CD8-positive, alpha-beta memory T cell (primary cell): ENCODE measurements at places on chromosomes 16 and 17.

DNA sequence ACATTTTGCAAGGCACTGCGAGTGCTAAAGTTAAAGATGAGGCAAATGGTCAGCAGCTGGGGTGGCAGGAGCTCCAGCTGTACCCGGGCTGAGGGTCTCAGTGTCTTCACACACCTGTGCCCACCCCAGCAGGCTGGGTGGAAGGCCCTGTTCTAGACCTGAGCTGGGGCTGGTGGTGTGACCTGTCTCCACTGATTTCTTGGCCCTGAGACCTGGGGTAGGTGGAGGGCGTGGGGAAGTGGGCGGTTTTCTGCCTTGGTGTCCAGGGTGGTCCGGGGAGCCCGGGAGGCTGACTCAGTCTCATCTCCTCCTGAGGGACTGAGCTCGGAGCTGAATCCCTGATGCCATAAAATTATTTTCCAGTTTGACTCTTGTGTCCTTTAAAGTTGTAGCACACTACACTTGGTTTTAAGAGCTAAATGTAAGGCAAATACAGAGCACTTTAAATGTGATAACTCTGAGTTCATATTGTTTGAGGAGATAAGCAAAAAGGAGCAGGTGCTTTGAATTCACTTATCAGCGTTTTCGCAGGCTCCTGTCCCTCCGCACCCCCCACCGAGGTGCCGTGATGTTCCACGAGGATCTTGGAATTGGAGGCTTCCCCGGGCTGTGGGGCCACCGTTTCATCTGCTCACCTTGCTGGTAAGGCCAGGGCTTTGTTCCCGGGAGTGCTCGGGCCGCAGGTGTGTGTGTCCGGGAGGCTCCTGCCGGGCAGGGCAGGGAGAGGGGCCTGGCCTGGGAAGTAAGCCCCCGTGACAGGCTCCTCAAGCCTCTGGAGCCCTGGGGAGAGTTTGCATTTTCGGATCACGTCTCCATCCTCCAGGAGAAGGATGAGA lies 117.0 kb downstream of the AATF start:
- no peak overlapping the region for H3K27ac ChIP-seq
- no peaks in the 10 kb centered on the region for H3K4me1 ChIP-seq
- no peak overlapping the region for H3K4me3 ChIP-seq

DNA sequence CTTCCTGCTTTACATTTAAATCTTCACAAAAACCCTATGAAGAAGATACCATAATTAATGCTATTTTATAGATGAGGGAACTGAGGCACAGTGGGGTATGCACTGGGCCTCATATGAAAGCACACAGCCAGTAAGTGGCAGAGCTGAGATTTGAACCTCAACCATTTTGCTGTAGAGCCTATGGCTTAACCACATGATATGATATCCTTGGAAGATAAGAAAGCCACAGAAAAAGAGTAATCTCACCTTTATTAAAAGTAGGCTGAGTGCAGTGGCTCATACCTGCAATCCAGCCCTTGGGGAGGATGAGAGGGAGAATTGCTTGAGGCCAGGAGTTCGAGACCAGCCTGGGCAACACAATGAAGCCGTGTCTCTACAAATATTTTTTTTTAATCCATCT lies 15.0 kb upstream of the TOB1 start:
- H3K27ac ChIP-seq = no peak overlapping the region
- no peaks in the 10 kb centered on the region for H3K27me3 ChIP-seq
- DNase-seq = no peak
- no peaks in the 10 kb centered on the region for H3K36me3 ChIP-seq

DNA sequence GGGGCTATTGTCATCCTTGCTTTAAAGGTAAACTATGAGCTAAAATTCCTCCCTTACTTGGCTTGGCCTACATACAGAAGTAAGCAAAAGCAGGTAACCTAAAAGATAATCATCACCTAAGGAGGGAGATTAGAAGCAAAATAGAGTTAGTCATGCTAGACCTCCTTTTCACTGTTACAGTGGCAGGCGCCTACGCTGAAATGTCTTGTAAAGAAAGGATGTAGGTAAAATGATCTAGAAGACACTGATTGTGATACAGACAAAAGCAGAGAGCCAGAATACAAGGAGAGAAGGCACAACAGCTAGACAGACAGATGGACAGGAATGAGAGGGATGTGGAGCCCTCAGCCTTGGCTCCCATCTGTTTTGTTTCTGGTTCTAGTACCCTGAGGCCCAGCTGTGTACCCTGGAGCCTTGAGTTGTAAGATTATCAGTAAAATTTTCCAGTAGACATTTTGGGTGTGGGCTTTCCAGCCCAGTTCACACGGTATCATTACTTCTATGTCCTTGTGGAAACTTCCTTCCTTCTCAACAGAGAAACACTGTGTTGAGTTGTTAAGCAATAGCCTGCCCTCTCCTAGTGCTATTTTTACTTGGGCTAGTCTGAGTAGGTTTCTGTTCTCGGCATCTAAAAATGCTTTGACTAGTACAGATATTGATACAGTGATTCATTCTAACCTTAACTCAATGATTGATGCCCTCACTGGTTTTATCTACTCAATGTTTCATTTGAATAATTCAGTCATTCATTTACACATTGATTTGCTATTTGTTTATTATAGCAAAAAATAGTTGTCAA lies 7.7 kb upstream of the C16orf78 start:
- DNase-seq = no peak
- no peaks in the 10 kb centered on the region for H3K4me1 ChIP-seq
- no peaks in the 10 kb centered on the region for H3K27me3 ChIP-seq
- no peaks in the 10 kb centered on the region for H3K36me3 ChIP-seq

DNA sequence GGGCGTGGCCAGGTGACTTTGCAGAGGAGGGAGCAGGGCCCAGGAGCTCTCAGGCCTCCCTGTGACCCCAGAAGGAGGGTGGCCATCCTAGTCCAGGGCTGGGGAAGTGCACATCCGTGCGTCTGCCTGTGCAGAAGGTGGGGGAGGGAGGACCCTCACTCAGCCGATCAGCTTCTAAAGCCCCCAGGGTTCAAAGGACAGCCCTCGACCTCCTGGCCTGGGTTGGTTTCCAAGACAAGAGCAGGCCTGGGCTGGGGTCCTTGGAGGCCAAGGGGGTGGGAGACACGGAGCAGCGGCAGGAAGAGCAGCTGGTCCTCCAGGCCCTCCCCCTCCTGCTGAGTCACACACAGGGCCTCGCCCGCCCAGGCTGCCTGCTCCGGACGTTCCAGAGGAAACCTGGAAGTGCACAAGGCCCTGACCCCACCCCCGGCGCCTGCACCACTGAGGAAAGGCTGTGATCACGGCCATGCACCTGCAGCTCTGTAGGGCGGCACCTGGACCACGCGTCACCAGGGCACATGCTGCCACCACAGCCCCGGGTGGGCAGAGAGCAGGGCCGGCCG lies 67.1 kb upstream of the ZNF469 start:
- H3K27me3 ChIP-seq = no peaks in the 10 kb centered on the region
- no peak overlapping the region for H3K27ac ChIP-seq
- no peak overlapping the region for H3K4me3 ChIP-seq

DNA sequence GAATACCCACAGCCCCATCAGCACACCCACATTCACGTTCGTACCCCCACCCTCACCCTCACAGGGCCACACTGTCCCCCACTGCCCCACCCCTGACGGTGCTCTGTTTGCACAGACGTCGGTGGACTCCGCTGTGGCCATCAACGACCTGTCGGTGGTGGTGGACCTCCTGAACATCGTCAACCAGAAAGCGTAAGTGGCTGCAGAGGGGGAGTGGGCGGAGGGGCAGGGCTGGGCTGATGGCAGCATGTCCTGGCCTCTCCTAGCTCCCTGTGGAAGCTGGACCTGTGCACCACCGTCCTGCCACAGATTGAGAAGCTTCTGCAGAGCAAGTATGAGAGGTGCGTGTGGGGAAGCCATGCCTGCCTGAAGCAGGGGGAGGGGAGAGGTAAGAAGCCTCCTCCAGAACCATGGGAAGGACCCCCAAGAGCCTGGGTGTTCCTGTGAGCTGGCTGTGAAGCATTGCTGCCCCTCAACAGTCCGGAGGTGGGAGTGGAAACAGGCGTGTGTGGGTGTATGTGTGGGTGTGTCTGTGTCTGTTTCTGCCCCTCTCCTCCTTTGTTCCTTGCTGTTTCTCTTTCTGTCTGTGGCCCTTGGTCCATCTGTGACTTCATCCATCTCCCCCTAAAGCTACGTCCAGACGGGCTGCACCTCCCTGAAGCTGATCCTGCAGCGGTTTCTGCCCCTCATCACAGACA lies 20.3 kb downstream of the KATNB1 start:
- no peaks in the 10 kb centered on the region for H3K4me1 ChIP-seq
- no peaks in the 10 kb centered on the region for H3K36me3 ChIP-seq
- no peak overlapping the region for H3K27ac ChIP-seq
- no peak overlapping the region for H3K4me3 ChIP-seq
- H3K27me3 ChIP-seq = no peaks in the 10 kb centered on the region

DNA sequence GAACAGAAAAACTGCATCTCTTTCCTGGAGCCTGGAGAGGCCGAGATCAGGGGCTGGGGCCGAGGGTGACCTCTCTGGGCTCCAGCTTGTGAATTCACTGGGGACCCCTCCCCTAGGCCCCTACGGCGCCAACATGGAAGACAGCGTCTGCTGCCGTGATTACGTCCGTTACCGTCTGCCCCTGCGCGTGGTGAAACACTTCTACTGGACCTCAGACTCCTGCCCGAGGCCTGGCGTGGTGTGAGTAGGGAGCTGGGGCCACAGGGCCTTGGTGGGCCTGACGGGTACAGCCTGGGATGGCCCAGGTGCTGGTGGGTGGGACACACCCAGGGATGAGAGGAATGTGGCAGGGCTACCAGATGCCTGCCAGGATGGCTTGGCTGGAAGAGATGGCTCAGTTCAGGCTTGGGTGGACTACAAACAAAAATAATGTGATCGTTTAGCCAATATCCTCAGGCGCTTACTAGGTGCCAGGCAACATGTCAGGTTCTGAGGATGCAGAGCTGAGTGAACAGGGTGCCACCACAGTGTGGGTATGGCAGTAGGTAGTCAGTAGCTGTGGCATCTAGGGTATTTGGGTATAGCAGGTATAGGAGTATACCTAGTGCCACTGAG lies 1.8 kb downstream of the CCL22 start:
- no peaks in the 10 kb centered on the region for H3K36me3 ChIP-seq
- no peak overlapping the region for H3K4me3 ChIP-seq
- no peaks in the 10 kb centered on the region for H3K27me3 ChIP-seq
- no peak overlapping the region for H3K27ac ChIP-seq
- no peak for DNase-seq
- no peaks in the 10 kb centered on the region for H3K4me1 ChIP-seq

GRCh38 chr17:8060274-8060673 lies 21.4 kb downstream of the ALOX15B start:
- H3K27me3 ChIP-seq = peaks cover 21% of the 10 kb centered on the region
- no peak overlapping the region for H3K4me3 ChIP-seq
- DNase-seq = peak; percentile 63
- no peaks in the 10 kb centered on the region for H3K36me3 ChIP-seq
- no peak overlapping the region for H3K27ac ChIP-seq
- H3K4me1 ChIP-seq = peaks cover 9% of the 10 kb centered on the region

DNA sequence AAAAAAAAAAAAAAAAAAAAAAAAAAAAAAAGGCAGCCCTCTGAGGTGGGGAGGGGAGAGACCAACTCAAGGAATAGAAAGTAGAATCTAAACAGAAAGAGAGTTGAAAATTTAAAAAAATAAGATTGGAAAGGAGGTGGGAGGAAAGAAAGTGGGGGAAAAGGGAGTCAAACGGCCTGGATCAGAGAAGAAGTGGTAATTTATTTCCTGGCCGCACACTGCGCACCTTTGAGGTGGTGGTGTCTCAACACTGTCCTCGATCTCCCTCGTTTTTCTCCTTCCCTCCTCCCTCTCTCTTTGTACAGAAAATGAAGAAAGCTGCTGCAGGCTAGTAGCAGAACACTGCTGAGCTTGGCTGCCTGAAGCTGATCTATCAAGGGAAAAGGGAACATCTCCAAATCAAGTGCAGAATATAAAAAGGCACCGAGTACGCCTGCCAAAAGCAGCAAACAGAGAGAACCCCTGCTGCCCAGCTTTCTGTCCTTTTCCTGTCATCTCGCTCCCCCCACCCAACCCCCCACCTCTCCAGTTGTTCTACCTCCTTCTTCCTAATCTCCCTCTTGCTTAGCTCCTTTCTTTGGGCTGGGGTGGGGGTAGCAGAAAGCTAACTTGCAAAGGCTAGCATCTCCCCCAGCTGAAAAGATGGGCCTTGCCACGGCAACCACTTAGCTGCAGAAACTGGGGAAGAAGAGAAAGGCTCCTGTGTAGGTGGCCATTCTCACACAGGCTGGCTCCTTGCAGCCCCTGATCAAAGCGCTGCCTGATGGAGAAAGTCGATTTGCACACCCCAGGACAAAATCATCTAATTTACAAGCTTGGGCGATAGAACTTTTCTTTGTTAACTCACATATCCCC lies 22.5 kb downstream of the AXIN2 start:
- no peaks in the 10 kb centered on the region for H3K27me3 ChIP-seq
- H3K36me3 ChIP-seq = peaks cover 20% of the 10 kb centered on the region
- DNase-seq = no peak

GRCh38 chr16:67163164-67163998 lies 1.2 kb upstream of the HSF4 start:
- no peaks in the 10 kb centered on the region for H3K36me3 ChIP-seq
- H3K4me3 ChIP-seq = peak overlapping the region; percentile 32
- peak; percentile 54 for DNase-seq

DNA sequence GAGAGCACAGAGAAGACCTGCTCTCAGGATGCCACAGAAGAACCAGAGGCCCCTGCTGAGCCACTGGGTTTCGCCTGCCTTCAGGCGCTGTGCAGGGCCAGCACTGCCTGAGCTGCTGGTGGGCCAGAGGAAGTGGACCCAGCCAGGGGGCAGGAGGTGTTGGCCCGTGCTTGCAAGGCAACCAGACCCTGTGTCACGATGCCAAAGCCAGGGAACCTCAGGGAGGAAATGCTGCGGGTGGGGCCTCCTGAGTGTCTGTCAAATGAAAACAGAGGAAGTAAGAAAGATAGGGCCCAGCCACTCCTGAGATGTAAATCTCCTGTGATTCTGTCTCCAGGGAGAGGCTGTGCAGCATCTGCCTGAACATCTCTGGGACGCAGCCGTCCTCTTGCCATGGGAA lies 58.1 kb upstream of the ADORA2B start:
- no peaks in the 10 kb centered on the region for H3K36me3 ChIP-seq
- no peaks in the 10 kb centered on the region for H3K27me3 ChIP-seq
- H3K4me3 ChIP-seq = no peak overlapping the region
- DNase-seq = no peak
- H3K4me1 ChIP-seq = peaks cover 8% of the 10 kb centered on the region
